SW480 (cell line): ENCODE measurements at places on chromosomes 2 and 18.

DNA sequence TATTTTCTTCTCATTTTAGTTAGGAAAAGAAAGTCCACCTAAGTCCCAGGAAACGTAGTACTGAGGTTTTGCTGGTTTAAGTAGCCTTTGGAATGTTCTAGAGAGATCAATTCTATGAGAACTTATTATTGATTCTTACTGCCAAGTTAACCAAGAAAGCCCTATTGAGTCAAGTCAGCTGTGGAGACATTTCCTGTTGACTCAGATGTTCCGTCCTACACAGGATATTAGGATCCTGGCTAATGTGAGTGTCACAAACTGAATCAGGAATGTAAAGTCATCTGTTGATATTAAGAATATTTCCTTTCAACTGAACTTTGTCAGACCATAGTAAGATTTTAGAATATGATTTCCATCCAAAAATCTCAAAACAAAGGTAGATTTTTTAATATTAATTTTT, 654.3 kb downstream of the LRRTM4 start:
- no peak for DNase-seq

GRCh38 chr2:74860079-74860478, 26.2 kb downstream of the HK2 start:
- no peak for DNase-seq

GRCh38 chr18:3970929-3971328, 484.2 kb downstream of the DLGAP1 start:
- DNase-seq: no peak

DNA sequence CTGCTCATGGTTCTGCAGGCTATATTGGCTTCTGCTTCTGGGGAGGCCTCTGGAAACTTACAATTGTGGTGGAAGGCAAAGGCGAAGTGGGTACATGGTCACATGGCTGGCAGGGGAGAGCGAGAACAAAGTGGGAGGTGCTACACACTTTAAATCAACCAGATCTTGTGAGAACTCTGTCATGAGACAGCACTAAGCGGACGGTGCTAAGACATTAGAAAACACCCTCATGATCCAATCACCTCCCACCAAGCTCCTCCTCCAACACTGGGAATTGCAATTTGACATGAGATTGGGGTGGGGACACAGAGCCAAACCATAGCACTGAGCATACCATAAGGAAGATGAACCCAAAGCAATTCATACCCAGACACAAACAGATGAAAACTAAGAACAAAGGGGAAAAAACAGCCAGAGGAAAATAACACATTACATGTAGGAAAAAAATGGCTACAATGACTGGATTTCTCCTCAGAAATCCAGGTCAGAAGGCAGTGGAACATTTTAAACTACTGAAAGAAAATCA, 31.1 kb upstream of the INO80C start:
- DNase-seq: no peak
